ENCODE measurements at places on chromosomes 13 and 19. TPM values are rescaled to one million over a fixed set of nuclear protein-coding genes. Genes with fewer than 3 reads are reported as not detected.

DNA sequence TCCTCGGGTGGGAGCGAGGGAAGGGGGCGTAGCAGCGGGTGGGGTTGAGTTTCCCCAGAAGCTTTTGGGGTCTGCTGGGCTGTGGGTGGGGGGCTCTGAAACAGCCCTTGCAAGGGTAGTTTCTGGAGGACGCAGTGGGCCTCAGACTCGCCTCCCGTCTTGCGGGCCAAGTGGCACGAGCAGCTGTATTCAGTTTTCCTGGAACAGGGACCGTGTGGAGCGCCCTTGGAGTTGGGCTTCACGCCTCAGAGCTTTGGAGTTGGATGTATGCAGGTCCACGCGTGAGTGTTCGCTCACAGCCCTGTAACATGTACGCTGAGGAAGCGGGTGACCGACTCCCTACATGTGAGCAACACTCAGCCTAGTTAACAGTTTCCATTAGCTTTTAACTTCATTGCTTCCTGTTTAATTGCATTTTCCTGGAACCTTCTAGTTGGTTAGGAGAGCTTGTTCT, 603 bp downstream of the TM9SF2 start:
- no peaks in the 10 kb centered on the region for H3K36me3 ChIP-seq
- peaks cover 73% of the 10 kb centered on the region for H3K4me1 ChIP-seq
- DNase-seq = no peak
- peak overlapping the region; percentile 72 for H3K27ac ChIP-seq
- H3K27me3 ChIP-seq = no peaks in the 10 kb centered on the region

Gene ADM5
- 2.7 TPM for total RNA-seq

Gene ZNF568
- total RNA-seq = 4.4 TPM

- H3K4me3 ChIP-seq = no peak overlapping the region
- H3K36me3 ChIP-seq = no peaks in the 10 kb centered on the region
- no peaks in the 10 kb centered on the region for H3K27me3 ChIP-seq
- no peak for DNase-seq
Observed at GRCh38 chr13:81487151-81487550, 1146.2 kb upstream of the SPRY2 start.

Gene KIR2DL1
- not detected for total RNA-seq

GRCh38 chr13:70473907-70474306, 365.7 kb upstream of the KLHL1 start:
- H3K27me3 ChIP-seq = no peaks in the 10 kb centered on the region
- no peak overlapping the region for H3K4me3 ChIP-seq
- no peaks in the 10 kb centered on the region for H3K4me1 ChIP-seq

DNA sequence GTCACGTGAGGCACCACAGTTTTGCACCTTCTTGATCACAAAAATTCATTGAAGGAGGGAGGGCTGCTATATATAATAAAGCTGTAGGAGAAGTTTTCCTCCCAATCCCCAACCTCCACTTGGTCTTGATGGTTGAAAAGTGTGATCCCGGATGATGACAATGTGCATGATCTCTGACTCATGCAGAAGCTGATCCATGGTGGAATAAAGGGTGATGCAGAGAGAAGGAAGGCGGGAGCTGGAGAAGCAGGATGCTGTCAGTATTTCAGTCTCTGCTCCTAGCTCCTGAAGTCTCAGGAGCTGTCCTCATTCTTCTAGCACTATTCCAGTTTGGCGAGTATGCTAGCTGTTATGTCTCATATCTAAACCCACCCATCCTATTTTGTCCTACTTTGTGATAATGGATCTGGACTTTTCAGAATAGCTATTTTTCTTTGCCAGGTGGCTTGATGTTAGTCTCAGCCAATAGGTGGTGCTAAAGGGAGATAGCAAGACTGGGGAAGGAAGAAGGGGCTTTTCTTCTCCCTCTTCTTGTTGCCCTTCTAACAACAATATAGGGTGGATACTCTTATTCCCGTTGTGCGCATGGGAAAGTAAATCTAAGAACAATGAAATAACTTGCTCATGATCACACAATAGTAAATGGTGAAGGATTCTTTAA, 65.6 kb upstream of the HTR2A start:
- no peak for DNase-seq
- peak overlapping the region; percentile 37 for H3K27ac ChIP-seq
- H3K27me3 ChIP-seq = no peaks in the 10 kb centered on the region
- peaks cover 9% of the 10 kb centered on the region for H3K4me1 ChIP-seq

DNA sequence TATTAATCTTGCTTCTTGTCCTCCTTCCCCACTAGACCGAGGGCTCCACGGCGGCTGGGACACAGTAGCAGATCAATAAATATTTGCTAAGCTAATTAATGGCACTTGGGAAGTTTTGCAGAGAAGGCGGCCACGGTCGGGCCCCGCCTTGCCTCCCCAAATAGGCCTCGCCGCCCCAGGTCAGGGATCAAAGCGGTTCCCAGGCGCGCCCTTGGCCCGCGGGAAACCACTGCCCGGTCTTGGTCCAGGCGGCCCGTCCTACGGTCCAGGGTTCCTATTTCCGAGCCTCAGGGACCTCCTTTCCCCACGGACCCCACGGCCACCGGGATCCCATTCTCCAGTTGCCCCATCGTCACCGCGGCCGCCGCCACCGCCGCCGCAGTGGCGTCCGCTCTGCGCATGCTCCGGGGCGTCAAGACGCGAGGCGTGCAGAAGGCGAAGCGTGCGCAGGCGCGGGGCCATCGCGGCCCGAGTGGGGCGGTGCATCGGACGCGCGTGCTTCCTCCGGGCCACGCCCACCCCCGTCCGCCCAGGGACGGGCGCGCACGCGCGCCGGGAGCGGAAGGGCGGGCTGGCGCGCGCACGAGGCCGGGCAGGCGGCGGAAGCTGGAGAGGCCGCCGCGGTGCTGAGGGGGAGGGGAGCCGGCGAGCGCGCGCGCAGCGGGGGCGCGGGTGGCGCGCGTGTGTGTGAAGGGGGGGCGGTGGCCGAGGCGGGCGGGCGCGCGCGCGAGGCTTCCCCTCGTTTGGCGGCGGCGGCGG, at the start of gene SMARCA4:
Gene SMARCA4 (plus strand): TSS at position 717 of the 759 bp plus-strand sequence. CDS start 23,122 bp downstream, outside the sequence.
- peak within 1 kb of the TSS; percentile 95 for H3K27ac ChIP-seq
- H3K36me3 ChIP-seq = no peaks in the 10 kb centered on the region
- H3K27me3 ChIP-seq = no peaks in the 10 kb centered on the region
- H3K4me1 ChIP-seq = peaks cover 43% of the 10 kb centered on the region

DNA sequence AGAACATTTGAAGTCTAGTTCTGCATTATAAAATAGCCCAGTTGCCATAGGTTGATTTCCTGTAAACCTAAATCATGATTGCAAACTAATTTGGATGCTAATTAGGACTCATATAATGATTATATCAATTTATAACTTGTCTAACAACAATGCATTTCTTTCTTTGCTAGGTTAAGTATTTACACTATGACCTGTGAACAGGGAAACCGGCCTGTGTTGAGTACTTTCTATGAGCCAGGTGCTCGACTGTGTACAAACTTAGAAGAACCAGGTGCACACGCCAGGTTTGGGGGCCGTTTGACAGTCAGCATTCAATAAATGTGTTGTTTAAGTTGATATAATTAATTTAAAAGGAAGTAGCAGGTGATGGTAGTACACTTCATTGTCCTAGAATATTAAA, 203.1 kb downstream of the TM9SF2 start:
- no peak overlapping the region for H3K27ac ChIP-seq
- no peaks in the 10 kb centered on the region for H3K4me1 ChIP-seq
- no peaks in the 10 kb centered on the region for H3K27me3 ChIP-seq
- no peak overlapping the region for H3K4me3 ChIP-seq

Gene OVOL3
- total RNA-seq = not detected

- no peaks in the 10 kb centered on the region for H3K36me3 ChIP-seq
- no peak overlapping the region for H3K4me3 ChIP-seq
- H3K27ac ChIP-seq = no peak overlapping the region
- peaks cover 14% of the 10 kb centered on the region for H3K4me1 ChIP-seq
Observed at GRCh38 chr19:19510432-19510831, 4.9 kb downstream of the TSSK6 start.

GRCh38 chr13:109628251-109628699, 158.1 kb downstream of the IRS2 start:
- no peak overlapping the region for H3K4me3 ChIP-seq
- no peaks in the 10 kb centered on the region for H3K36me3 ChIP-seq
- no peak overlapping the region for H3K27ac ChIP-seq
- peaks cover 6% of the 10 kb centered on the region for H3K4me1 ChIP-seq
- H3K27me3 ChIP-seq = no peaks in the 10 kb centered on the region

DNA sequence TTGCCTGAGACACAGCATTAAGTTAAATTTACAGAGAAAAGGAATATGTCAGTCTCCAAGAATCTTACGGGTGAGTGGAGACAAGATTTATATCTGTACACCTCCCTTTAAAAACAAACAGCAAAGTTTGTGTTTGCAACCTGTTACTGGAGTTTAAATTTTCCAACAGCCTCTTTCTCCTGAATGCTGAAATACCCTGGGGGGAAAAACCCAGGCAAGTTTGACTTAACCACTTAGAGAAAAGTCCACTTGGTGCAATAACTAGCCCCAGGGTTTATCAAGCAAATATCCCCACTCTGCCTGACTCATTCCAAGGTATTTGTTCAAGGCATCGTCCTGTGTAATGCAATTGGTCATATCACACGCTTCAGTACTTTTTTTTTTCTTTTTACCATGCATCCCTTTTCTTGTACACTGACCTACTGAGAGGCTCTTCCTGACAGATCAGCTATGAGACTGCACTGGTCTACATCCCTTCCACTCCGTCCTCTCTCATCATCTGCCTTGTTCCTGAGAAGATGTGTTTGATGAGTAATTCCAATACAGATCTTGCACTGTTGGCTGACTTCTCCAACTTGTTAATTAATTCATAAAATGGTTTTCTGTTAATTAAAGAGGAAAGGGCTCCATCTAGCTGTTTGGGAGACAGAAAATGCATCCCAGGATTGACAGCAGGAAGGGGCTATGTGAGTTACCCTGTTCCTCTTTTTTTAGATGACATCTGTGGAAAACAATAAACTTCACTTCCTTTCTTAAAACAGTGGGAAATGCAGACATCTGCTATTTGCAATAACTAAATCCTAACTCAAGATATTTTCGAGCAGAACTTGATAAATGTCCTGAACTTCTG, 212.5 kb upstream of the IRS2 start:
- H3K27me3 ChIP-seq = no peaks in the 10 kb centered on the region
- H3K36me3 ChIP-seq = no peaks in the 10 kb centered on the region
- H3K4me3 ChIP-seq = no peak overlapping the region

DNA sequence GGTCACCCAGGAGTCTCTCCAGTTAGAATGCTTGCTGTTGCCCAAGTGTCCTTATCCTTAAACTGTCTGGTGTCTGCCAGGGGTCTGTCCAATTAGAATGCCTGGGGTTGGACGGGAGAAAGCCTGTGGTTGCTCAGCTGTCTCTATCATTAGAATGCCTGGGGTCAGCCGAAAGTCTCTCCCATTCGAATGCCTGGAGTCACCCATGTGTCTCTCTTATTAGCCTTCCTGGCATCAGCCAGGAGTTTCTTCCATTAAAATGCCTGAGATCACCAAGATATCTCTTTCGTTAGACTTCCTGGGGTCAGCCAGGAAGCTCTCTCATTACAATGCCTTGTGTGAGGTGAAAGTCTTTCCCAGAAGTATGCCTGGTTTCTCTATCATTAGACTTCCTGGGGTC, 1521.0 kb downstream of the UQCRFS1 start:
- no peak for DNase-seq
- H3K4me1 ChIP-seq = no peaks in the 10 kb centered on the region
- H3K4me3 ChIP-seq = no peak overlapping the region
- H3K27me3 ChIP-seq = no peaks in the 10 kb centered on the region
- no peaks in the 10 kb centered on the region for H3K36me3 ChIP-seq

Gene CEACAM7
- 3.4 TPM for total RNA-seq

DNA sequence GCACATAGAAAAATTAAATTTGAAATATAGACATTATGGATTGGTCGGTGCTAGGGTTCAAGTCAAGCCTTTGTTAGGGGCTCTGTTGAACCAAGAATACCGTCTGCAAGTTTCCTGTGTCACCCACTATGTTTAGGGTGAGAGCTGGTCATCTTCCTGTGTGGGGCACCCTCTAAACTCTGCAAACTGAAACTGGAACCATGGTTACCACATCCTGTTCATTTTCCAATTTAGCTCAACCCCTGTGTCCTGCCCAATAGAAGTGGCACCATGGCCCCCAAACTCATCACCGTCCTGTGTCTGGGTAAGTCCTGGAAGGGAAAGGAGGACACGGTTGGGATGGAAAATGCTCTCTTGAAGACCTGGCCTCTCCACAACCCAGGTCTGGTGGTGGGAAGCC, 29.9 kb downstream of the LAIR2 start:
- H3K27ac ChIP-seq = no peak overlapping the region
- no peaks in the 10 kb centered on the region for H3K4me1 ChIP-seq
- H3K4me3 ChIP-seq = no peak overlapping the region

DNA sequence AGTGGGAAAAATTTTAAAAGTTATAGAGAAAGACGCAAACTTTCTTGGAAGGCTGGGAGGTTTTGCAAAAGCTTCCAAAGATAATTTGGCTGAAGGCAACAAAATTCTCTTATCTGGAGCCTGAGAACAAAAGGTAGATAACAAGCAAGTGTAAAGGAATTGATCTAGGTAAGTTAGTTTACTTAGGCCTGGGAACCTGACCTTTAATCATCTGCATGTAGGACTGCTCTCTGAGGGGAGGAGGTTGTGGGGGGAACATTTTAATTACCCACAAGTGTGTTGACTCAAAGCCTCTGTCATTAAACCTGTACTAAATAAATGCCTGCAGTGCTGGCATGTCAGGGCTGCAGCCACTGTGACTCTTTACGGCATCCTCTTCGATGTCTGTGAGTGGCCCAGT, 532.3 kb upstream of the SLITRK5 start:
- no peak overlapping the region for H3K27ac ChIP-seq
- no peak for DNase-seq
- H3K4me3 ChIP-seq = no peak overlapping the region
- H3K36me3 ChIP-seq = no peaks in the 10 kb centered on the region
- no peaks in the 10 kb centered on the region for H3K4me1 ChIP-seq
- H3K27me3 ChIP-seq = no peaks in the 10 kb centered on the region

Gene GZMM
- not detected for total RNA-seq

Gene LIM2
- total RNA-seq = not detected

- no peaks in the 10 kb centered on the region for H3K36me3 ChIP-seq
- H3K27me3 ChIP-seq = no peaks in the 10 kb centered on the region
- H3K27ac ChIP-seq = no peak overlapping the region
- no peak for DNase-seq
- no peak overlapping the region for H3K4me3 ChIP-seq
- H3K4me1 ChIP-seq = no peaks in the 10 kb centered on the region
Observed at GRCh38 chr13:66461021-66461420, 769.1 kb downstream of the PCDH9 start.

DNA sequence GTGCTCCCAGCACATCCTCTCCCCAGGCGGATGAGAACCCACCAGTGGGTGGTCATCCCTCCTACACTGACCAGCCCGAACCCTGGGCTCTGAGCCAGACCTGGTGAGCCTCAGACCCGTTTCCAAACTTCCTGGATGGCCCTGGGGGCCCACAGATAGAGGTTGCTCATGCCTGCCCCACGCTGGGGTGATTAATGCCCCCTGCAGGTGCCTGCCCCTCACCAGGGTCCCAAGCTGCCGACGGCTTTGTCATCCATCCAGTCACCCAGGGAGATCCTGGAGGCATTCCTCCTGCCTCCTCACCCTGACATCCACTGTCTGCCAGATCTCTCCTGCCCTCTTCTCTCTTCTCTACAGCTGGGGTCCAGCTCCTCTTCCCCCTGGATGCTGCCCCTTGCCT, 28.4 kb upstream of the PLA2G4C start:
- H3K4me3 ChIP-seq = no peak overlapping the region
- H3K36me3 ChIP-seq = no peaks in the 10 kb centered on the region
- H3K27ac ChIP-seq = no peak overlapping the region

Data from vagina (tissue), 2 donors.